HS-27A (cell line): ENCODE measurements at places on chromosomes 5 and 9.

GRCh38 chr5:178287091-178287790, 54.6 kb upstream of the PHYKPL start:
- no peak for DNase-seq

DNA sequence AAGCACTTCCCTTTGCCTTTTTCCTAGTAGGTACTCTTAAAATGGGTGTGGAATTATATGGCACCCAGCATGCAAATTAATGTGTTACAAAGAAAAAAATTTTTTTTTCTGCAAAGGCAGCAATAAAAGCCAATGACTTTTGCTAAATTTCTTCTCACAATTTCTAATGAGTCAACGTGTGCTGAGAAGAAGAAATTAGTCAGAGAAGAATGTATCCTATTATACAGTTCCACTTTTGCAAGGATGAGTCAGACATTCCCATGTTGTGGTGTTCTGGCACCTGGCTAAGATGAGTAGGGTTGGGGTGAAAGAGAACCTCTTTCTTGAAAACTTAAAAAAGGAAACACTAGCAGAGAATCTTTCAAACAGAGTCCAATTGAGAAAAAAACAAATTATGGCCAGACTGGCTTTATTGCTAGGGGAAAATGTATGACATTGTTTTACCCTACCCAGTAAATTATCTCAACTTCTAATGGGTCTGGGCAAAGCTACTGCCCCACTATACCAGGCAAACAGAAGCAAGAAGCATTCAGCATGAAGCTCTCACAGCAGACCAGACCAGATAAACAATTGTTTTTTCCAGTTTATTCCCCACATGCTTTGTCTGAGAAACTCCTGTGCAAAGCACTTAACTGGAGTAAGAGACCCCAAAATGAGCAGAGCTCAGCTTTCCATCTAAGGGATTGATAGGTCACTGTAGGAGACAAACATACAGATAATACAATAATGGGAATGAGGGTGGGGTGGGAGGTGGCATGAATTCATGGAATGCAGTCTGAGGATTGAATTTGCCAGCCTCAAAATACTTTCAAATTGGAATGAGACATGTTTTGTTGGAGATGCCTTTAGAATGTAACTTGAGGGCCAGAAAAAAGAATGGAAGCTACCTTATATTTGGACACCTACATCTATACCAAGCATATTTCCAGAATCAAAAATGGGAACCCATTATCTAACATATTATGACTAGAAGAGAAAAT, 220.8 kb upstream of the RFX3 start:
- DNase-seq: peak; percentile 48

DNA sequence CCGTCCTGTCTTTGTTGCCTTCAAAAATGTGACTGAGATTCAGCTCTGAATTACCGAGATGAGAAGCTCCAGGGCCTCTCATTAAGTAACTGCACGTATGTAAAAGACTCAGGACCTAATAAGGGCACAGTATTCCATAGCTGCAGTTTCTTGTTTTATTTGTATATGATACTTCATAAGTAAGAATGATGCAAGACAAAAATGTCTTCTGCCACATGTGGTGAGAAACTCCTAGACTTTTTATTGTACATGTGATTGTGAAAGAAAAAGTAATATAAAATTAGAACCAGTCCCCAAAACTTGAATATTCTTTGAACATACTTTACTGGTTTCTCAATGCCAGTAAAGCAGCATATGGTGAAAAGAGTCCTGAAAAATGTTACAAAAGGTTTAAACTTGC, 110.1 kb upstream of the OTULINL start:
- DNase-seq: no peak

DNA sequence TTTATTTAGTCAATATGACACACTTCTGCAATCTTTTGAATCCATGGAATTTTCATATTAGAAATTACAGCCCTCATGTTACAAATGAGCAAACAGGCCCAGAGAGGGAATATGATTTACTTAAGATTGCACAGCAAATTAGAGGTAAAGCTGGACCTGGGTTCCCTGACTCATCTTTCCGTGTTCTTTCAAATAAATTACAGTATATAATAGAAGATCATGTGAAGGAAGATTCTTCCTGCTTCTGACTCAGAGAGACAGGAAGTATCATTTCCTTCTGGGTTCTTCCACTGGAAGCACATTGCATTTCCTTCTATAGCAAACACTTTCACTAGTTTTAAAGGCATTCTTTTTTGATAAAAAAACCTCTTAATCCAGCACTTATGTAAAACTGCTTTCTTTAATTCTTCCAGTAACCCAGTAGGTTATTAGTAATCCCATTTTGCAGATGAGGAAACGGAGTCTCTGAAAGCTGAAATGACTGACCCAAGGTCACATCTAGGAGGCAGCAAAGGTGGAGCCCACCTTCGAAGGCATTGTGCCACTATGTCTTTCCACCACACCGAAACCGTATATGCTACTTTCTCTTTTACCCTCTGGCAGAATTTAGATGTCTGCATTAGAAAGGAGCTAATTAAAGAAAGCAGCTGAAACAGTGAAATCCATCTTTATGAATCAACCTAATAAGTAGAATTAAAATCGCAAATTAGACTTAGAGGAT, 566.7 kb upstream of the KLF4 start:
- no peak for DNase-seq

DNA sequence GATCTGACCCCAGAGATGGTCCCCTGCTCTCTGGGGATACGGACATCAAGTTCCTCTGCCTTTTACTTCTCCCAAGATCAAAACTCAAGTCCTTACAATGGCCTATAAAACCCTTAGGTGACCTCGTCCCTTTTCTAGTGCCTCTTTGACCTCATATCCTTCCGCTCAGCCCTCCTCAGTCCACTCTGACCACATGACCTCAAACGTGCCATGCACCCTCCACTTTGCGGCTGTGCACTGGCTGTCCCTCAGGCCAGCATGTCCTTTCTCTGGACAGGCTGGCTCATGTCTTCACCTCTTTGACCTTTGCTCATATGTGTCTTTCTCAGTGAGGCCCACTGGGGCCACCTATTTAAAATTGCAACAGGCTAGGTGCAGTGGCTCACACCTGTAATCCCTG, 14.7 kb downstream of the TRMO start:
- DNase-seq: no peak
